ENCODE measurements at places on chromosomes 3 and 15.

DNA sequence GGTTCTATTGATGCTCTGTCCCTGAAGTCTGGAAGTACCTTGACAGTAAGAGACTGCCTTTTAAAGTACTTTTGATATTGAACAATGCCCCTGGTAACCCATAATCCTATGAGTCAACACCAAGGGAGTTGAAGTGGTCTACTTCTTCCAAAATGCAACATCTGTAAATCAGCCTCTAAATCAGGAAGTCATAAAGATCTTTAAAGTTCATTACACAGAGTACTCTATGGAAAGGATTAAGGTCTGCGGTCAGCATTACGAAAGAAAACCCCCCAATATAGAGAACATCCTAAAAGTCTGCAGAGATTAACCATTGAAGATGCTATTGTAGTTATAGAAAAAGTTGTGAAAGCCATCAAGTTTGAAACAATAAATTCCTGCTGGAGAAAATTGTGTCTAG is 52.7 kb upstream of the CMC1 start:
- DNase-seq = no peak

GRCh38 chr3:11535243-11535960 is 108.3 kb downstream of the VGLL4 start:
- DNase-seq = no peak

- no peak for DNase-seq
These were observed 99.6 kb downstream of the TUSC7 start for GRCh38 chr3:116809208-116809607.

DNA sequence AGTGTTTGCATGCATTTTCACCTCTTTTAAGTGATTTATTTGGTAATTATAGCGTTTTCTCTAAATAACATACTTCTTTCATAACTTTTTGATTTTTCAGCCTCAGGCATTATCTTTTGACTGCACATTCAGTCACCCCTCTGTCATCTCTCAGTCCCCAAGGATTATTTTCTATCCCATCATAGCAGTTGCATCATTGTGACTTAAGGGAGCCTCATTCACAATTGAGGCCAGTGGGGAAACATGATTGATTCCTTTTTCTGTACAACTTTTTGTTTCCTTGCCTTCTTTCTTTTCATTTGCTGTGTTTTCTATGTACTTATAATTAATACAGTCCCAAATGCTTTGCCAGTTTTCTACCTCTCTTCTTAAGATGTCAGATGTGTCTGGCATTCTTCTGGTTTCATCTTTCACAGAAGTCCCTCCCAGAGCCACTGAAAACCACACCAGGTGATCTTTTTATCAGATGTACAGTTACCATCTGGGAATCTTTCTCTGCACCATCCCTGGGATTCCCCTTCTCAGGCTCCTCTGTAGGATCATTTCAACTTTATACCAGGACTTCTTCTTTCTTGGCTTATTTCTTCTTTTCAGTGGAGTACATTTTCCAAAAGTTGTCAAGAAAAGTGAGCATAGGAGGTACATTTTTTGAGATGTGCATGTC is 151.4 kb downstream of the RAP2B start:
- no peak for DNase-seq

DNA sequence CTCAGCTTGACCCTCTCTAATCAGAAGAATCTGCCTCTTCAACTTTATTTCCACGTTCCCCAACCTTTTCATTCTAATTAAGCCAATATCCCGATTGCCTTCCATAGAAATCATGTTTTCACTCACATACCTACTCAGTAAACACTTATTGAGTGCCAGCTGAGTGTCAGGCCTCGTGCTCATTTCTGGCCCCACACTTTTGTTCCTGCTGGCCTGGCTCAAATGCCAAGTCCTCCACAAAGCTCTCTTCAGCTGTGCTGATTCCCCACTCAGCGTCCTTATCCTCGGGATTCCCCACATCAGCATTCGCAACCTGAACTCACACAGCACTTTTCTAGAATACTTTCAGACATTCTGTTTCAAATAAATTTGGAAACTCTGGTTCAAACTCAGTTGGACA is 68.9 kb downstream of the THBS1 start:
- no peak for DNase-seq

GRCh38 chr3:30199096-30199759 is 407.2 kb upstream of the TGFBR2 start:
- DNase-seq = no peak

GRCh38 chr3:13325892-13326443 is 94.2 kb downstream of the NUP210 start:
- no peak for DNase-seq

- no peak for DNase-seq
These were observed 2.5 kb downstream of the TIPARP start for GRCh38 chr3:156676768-156677479.

- no peak for DNase-seq
These were observed 22.4 kb downstream of the MCTP2 start for GRCh38 chr15:94253742-94254141.

GRCh38 chr3:65342084-65342683 is 654.4 kb upstream of the ADAMTS9 start:
- DNase-seq = no peak

DNA sequence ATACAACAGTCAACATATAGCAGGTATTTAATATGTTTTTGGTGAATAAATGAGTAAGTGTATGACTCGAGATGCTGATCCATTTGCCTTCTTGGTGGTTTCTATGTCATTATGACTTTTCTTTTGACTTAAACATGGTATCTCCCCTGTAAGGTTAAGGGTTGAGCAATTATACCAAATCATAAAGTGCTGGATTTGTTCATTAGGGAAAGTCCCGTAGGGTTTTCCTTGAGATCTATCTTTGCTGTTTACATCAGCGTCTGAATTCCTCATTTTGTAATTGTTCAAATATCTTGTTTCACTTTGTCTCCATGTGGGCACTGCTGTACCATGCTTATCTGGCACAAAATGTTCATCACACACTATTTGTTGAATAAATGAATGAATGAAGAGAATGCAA is 562.6 kb downstream of the EDEM1 start:
- DNase-seq = no peak

- no peak for DNase-seq
These were observed 230.4 kb downstream of the ABHD5 start for GRCh38 chr3:43921056-43921648.

Measured in GOT3 (cell line).